ENCODE measurements at places on chromosomes 2 and 18. TPM values are rescaled to one million over a fixed set of nuclear protein-coding genes. Genes with fewer than 3 reads are reported as not detected.

Gene VAMP8
- total RNA-seq = 4.7 TPM

Gene AQP12B
- not detected for total RNA-seq

Gene SLC19A3
- total RNA-seq = 4.2 TPM

Gene CFAP221
- total RNA-seq = 1.0 TPM

Gene SPDYA
- total RNA-seq = 1.0 TPM
